ENCODE measurements at places on chromosomes 11 and 22.

DNA sequence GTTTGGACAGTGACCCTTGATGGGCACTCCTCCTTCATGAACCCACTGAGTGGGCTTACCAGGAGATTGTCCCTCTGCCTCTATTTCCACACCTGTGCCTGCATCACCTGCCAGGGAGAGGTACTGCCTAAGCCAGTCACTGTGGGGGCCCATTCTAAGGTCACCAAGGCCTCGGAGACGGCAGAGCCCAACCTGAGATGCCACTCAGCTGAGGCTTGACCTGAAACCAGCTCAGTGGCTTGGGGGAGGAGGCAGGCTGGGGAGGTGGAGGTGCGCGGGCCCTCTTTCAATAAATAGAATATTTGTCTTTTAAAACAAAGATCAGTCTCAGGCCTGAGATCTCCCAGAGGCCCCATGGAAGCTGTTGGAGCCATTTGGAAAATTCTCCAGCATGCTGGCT is 84.5 kb downstream of the DHCR7 start:
- no peak for DNase-seq

GRCh38 chr11:38835966-38836365 is 2237.9 kb upstream of the RAG2 start:
- DNase-seq: no peak

DNA sequence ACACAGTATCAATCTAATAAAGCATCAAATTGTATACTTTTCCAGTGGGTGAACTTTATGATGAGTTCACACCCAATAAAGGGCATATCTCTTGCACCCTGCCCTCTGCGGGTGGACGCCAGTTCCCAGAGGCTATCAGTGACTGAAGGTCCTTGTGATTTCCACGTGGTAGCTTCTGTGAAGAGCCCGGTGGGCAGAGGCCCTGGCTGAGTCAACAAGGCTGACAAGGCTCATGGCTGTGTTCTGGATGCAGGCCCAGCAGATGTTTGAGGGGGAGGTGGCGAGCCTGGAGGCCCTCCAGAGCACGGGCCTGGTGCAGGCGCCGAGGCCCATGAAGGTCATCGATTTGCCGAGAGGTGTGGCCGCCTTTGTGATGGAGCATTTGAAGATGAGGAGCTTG is 71.4 kb downstream of the PIWIL3 start:
- DNase-seq: no peak

DNA sequence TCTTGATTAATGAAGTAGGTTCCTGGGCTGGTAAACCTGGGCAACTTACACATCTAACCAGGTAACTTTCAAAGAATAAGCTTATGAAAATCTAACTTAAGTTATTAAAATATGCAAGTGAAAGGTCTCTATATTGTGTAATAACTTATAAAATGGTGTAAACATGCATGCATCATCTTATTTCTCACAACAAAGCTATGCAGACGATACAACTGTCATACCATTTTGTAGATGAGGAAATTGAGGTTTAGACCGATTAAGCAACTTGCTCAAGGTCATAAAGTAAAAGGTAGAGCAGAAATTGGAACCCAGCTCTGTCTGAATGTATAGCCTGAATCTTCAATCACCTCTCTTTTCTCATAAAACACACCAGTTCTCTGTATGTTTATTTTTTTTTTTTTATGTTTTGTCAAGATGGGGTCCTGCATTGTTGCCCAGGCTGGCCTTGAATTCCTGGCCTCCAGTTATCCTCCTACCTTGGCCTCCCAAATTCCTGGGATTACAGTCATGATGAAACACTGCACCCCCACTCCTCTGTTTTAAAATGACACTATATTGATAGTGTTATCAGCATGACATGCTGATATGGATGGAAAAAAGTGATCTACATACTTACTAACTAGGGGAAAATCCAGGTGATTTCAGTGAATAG is 109.6 kb downstream of the SGSM3 start:
- DNase-seq: no peak

GRCh38 chr11:103170865-103171264 is 61.6 kb downstream of the DYNC2H1 start:
- no peak for DNase-seq

DNA sequence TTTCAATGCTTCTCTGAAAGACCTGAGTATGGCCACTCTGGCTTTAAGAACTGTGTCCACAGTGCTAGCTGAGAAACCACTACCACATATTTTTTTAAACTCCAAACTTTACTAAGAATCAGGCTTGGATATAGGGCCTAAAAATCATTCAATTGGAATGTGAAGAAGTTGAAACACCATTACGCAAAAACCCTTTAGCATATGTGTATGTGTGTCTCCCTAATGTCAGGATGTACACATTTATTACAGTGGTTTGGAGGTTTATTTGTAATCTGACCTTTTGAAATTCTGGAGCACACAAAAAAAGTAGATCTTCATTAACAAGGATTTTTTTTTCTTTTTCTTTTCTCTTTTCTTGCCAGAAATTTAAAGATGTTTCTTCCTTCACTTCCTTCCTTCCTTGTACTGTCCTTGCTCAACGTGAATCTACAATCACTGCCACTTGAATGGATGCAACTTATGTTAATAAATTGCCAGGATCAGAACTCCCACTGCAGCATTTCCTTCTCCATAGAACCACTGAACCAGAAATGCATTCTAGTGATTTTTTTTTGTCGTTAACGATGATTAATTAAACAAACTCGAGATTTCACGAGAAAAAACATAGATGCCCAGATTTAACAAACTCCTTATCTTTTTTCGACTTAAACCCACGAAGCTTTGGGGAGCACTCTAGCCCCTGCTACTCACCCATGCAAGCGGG is 3.1 kb upstream of the ADM start:
- peak; percentile 74 for DNase-seq

- no peak for DNase-seq
These were observed 13.9 kb upstream of the TH start for GRCh38 chr11:2185324-2186085.

DNA sequence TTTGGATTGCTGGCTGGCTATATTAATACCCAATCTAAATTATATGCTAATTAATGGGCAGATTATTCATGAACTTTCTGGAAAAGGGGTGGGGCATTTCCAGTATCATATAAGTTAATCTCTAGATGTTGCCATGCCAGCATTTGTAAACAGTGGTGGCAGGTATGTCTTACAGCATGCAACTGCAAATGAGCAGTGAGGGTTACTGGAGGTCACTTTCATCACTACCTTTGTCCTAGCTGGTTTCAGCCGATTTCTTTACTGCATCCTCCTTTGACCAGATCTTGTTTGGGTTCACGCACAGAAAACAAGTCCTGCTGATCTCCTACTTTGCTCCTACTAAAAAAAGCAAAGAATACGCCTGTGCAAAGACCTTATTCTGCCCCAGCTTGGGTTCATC is 89.1 kb upstream of the USP47 start:
- DNase-seq: no peak

GRCh38 chr11:114478001-114478410 is 38.7 kb downstream of the REXO2 start:
- no peak for DNase-seq

GRCh38 chr11:47351156-47352126 is 1.1 kb downstream of the MYBPC3 start:
- no peak for DNase-seq

GRCh38 chr11:122737951-122738693 is 82.6 kb downstream of the UBASH3B start:
- DNase-seq: peak; percentile 47

DNA sequence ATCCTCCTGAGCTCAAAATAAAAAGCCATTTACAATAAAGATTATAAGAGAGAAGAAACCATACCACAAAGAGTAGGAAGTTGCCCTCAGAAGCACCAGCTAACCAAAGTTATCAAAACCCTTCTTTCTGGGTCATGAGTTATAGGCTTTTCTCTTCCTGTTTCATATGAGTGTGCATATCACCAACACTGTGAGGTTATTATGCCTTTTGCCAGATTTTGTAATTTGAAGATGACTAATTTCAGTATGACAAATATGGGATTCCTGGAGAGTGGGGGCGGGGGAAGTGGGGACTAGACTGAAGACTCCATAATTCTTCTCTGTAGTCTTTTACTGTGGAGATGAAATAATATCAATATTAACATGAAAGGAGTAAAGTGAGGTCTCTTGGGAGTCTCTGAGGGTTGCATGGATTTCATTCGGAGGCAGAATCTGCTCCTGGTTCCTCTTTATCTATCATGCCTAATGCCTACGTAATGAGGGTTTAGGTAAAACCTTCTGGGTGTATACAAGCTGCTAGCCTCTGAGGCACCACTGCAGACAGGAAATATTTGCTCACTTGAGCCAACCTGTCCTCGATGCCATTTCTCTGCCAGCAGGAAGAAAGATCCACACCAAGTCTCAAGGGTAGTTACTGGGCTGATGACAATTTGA is 2.1 kb downstream of the LPXN start:
- DNase-seq: peak; percentile 68

- no peak for DNase-seq
These were observed 178.3 kb upstream of the SEZ6L start for GRCh38 chr22:25990940-25991339.

DNA sequence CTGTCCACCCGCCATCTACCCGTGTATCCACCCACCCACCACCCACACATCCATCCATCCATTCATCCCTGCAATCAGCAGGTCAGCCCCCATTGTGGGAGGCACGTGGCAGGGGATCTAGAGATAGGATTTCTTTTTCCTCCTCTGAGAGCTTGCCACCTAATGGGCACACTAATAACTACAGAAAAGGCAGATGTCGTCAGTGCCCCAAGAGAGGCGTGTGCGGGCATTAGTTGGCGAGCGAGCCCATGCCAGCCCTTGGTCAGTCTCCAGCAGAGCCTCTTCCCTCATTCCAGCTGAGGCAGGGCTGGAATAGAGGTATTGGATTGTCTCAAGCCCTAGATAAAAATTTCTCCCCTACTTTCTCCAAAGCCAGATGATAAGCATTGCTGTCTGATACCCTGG is 9.7 kb downstream of the USP2 start:
- no peak for DNase-seq

GRCh38 chr11:76221365-76221764 is 15.1 kb upstream of the WNT11 start:
- DNase-seq: no peak

- DNase-seq: peak; percentile 11
These were observed 215.0 kb upstream of the E2F8 start for GRCh38 chr11:19455731-19456130.

DNA sequence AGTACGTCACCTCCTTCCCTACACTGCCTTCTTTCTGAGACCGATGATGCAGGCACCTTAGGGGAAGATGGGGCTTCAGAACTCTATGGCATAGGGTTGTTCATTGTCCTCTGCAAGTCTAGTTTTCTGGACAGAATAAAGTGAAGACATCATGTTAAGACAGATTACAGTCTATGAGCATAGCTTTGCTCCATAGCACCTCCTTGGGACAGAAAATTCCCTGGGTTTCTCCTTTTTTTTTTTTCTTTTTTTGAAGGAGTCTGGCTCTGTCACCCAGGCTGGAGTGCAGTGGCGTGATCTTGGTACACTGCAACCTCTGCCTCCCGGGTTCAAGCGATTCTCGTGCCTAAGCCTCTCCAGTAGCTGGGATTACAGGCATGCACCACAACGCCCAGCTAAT is 119.8 kb upstream of the CADM1 start:
- DNase-seq: no peak

GRCh38 chr22:46535876-46536536 is 1.4 kb downstream of the CELSR1 start:
- DNase-seq: no peak

- DNase-seq: no peak
These were observed 2.7 kb downstream of the TMEM123 start for GRCh38 chr11:102449651-102450570.

DNA sequence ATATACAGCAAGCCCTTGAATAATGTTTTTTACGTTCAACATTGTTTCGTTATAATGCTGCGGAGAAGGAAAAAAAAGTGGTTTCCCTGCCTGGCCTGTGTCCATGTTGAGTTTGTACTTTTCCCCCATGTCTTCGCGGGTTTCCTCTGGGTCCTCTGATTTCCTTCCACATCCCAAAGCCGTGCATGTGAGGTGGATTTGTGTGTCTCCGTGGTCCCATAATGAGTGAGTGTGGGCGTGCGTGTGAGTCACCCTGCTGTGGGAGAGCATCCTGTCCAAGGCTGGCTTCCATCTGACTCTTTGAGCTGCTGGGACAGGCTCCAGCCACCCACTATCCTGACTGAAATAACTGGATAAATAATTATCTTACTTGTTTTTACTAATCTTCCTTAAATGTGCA is 29.6 kb upstream of the SNX19 start:
- DNase-seq: peak; percentile 67

DNA sequence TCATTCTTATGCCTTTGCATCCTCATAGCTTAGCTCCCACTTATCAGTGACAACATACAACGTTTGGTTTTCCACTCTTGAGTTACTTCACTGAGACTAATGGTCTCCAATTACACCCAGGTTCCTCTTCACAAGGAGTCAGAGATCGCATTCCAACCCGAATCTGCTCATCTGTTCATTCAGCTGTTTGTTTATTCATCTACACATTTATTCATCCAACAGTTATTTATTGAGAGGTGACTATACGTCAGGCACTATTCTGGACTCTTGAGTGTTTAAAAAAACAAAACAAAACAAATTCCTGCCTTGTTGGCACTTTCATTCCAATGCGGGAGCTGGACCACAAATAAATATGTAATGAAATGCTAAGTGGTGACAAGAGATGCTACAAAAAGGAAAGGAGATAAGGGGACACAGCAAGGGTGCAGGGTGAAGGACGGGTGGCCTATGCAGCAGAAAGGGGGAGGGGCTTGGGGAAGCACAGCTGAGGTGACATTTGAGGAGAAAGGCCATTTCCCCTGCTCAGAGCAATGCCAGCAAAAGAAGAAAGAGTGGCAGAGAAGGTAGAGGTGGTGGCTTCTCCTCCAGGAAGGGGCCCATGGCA is 393.8 kb upstream of the SYN3 start:
- DNase-seq: no peak

- no peak for DNase-seq
These were observed 49.5 kb downstream of the VSIG10L2 start for GRCh38 chr11:125995313-125995712.

DNA sequence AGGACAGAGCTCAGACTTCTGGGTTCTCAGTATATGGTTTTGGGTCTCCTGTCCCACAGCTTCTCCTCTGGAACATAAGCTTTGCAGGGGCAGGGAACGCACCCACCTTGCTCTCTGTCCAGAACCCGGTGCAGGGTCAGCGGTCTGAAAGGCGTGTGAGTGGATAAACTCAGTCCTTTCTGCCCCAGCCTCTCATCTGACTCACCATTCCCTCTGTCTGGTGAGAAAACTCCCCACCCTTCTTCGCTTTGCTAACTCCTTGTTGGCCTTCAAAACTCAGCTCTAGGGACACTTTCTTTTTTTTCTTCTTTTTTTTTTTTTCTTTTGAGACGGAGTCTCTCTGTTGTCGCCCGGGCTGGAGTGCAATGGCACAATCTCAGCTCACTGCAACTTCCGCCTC is 68.9 kb upstream of the NUP50 start:
- no peak for DNase-seq

GRCh38 chr11:10454878-10455631 is at the start of gene AMPD3:
AMPD3 (plus strand) TSS chr11:10455264; CDS start chr11:10461520, 6,256 bp downstream.
- peak; percentile 90 for DNase-seq

GRCh38 chr11:63472372-63472771 is 18.6 kb downstream of the PLAAT5 start:
- DNase-seq: no peak

- DNase-seq: peak; percentile 92
These were observed 36.1 kb upstream of the ADSL start for GRCh38 chr22:40310081-40310767.
